Naive thymus-derived CD8-positive, alpha-beta T cell (primary cell): ENCODE measurements at places on chromosomes 7 and 10.

- DNase-seq = no peak
- H3K27ac ChIP-seq = no peak overlapping the region
- H3K36me3 ChIP-seq = no peaks in the 10 kb centered on the region
- no peak overlapping the region for H3K4me3 ChIP-seq
- no peaks in the 10 kb centered on the region for H3K27me3 ChIP-seq
Measured at GRCh38 chr10:19579761-19580545, 236.3 kb upstream of the PLXDC2 start.

DNA sequence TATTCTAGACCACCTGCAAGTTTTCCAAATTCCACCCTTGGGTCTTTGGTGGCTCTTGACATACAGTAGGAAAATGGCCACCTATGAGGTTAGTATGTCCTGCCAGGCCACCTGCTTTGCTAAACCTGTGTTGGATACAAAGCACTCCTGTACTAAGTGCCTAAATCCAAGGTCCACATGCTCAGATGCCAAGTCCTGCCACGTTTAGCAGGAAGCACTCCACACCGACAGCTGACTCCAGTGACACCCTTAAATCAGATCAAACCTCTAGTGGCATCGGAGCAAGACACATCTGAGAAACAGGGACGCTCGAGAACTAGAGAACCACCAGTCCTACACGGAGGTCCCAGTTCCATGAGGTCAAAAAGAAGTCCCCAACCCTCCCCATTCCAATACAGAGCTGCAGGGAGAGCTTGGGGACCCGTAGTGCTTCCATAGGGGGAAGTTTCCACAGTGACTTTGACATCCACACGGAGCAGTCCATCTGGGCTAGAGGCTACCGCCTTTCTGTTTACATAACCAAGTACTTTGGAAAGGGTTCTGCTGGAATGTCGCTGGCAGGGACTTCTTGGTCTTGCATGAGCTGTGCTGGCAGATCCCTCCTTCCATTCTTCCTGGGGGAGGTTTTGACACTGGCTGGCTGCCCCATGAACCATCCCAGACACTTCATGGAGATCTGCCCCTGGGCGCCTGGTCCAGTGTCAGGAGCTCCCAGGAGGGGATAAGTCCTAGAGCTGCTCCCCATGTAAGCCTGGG lies 290.6 kb downstream of the PRPF18 start:
- no peak overlapping the region for H3K4me3 ChIP-seq
- no peak for DNase-seq
- no peak overlapping the region for H3K27ac ChIP-seq
- peaks cover 18% of the 10 kb centered on the region for H3K4me1 ChIP-seq

DNA sequence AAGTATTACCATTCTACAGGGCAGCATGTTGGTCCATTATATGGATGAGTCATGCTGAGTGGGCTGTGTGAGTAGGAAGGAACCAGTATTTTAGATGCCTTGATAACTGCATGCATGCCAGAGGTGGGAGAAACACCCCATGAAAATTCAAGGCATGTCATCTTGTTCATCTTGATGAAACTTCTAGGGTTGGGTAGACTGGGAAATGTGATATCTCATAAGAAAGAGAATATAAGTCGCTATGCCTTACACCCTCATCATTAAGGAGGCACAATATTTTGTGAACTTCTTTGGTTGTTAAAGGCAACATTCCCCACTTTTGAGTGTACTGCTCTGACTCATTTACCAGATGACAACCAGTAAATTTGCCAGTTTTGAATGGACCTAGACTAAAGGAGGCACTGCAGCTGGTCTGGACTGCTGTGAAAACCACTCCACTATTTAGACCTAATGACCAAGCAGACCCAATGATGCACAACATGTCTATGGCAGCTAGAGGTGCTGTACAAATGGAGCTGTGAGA lies 48.0 kb downstream of the ZNF365 start:
- H3K27me3 ChIP-seq = peaks cover 26% of the 10 kb centered on the region
- H3K4me1 ChIP-seq = no peaks in the 10 kb centered on the region
- no peak overlapping the region for H3K4me3 ChIP-seq

GRCh38 chr7:84274029-84274638 lies 79.5 kb upstream of the SEMA3A start:
- H3K27me3 ChIP-seq = no peaks in the 10 kb centered on the region
- H3K27ac ChIP-seq = no peak overlapping the region
- no peak for DNase-seq
- no peak overlapping the region for H3K4me3 ChIP-seq

- H3K36me3 ChIP-seq = peaks cover 10% of the 10 kb centered on the region
- no peaks in the 10 kb centered on the region for H3K27me3 ChIP-seq
- no peak overlapping the region for H3K27ac ChIP-seq
Measured at GRCh38 chr10:125363791-125364190, 203.4 kb upstream of the CTBP2 start.

- no peak for DNase-seq
- H3K4me1 ChIP-seq = no peaks in the 10 kb centered on the region
- H3K4me3 ChIP-seq = no peak overlapping the region
Measured at GRCh38 chr10:49081547-49082275, 33.6 kb downstream of the VSTM4 start.

DNA sequence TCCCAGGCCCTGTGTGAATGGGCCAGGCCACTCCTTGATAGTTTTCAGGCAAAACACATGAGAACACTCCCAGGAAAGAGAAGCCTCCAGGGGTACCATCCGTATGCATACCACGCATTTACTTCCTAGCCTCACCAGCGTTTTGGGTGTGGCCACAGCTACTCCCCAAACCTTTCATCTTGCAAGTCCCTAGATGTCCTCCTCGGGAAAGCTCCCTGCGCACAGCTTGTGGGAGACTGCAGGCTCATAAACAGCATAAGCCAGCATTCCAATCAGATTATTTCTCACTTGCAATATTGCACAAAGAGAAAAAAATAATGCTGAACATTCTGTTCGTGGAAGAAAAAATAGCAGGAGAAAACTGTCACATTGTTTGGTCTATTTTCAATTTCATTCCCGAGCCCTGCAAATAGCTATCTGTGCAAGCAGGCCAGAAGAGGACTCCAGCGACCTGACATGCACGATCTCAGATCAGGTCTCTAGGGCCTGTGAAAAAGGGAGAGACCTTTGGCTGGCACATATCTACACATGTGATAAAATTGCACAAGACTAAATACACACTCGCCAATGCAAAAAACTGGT lies 175.6 kb downstream of the PLXNA4 start:
- H3K4me3 ChIP-seq = no peak overlapping the region
- DNase-seq = no peak
- H3K27ac ChIP-seq = no peak overlapping the region
- H3K36me3 ChIP-seq = no peaks in the 10 kb centered on the region

GRCh38 chr10:31352436-31353226 lies 33.6 kb downstream of the ZEB1 start:
- H3K27me3 ChIP-seq = no peaks in the 10 kb centered on the region
- H3K27ac ChIP-seq = no peak overlapping the region
- H3K4me1 ChIP-seq = peaks cover 60% of the 10 kb centered on the region
- H3K36me3 ChIP-seq = no peaks in the 10 kb centered on the region
- H3K4me3 ChIP-seq = no peak overlapping the region

DNA sequence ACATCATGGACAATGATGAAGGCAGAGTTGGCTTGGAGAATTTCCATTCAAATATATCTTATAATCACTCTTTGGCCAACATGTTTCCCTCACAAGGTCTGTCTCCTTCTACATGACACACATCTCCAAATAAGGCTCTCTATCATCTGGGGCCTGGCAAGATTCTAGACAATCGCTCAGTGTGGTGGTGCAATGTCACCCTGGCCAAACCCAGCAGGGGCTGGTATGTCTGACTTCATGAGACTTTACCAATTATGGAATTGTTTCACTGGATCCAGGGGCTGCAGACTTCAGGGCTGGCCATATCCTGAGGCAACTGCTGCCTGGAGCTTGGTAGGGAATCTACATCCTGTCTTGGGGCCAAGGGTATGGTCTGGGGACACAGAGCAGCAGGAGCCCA lies 319.0 kb downstream of the PLXNA4 start:
- DNase-seq = no peak
- H3K27me3 ChIP-seq = peaks cover 25% of the 10 kb centered on the region
- no peak overlapping the region for H3K4me3 ChIP-seq
- no peaks in the 10 kb centered on the region for H3K36me3 ChIP-seq

DNA sequence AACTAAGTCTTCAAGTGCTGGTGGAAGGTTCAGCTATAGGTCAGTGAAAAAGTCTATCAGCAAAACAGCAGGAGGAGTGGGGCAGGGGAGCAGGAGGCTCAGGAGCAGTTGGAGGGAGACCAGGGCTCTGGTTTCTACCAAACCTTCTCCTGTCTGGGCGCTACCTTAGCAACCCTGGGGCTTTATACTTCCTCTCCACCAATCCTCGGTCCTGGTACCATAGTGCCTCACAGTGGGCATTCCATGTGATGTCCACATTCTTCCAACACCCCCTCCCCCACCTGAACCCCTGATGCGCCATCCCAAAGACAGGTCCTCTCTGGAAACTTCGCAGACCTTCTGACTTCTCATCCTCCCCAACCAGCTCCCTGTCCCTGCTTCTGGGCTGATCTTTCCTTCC lies 25.3 kb upstream of the ACSM6 start:
- no peak overlapping the region for H3K4me3 ChIP-seq
- H3K27ac ChIP-seq = no peak overlapping the region
- H3K4me1 ChIP-seq = no peaks in the 10 kb centered on the region
- no peaks in the 10 kb centered on the region for H3K27me3 ChIP-seq
- no peaks in the 10 kb centered on the region for H3K36me3 ChIP-seq
- no peak for DNase-seq

DNA sequence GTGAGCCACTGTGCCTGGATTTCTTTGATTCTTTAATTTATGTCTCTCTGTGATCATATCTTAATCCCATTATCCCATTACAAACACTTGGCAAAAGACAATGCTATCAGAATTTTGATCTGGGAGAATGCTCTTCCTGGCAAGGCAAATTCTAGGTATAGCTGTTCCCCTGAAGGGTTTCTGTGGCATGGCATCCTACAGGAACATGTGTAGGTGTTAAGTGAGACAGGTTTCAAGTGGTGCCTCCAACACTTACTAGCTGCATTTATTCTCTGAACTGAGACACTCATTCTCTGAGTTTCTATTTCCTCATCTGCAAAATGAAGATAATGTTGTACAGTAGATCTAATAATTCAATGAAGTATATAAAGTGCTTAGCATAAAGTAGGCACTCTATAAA lies 87.1 kb upstream of the CTTNBP2 start:
- no peak overlapping the region for H3K27ac ChIP-seq
- DNase-seq = no peak
- H3K4me1 ChIP-seq = no peaks in the 10 kb centered on the region
- no peak overlapping the region for H3K4me3 ChIP-seq

DNA sequence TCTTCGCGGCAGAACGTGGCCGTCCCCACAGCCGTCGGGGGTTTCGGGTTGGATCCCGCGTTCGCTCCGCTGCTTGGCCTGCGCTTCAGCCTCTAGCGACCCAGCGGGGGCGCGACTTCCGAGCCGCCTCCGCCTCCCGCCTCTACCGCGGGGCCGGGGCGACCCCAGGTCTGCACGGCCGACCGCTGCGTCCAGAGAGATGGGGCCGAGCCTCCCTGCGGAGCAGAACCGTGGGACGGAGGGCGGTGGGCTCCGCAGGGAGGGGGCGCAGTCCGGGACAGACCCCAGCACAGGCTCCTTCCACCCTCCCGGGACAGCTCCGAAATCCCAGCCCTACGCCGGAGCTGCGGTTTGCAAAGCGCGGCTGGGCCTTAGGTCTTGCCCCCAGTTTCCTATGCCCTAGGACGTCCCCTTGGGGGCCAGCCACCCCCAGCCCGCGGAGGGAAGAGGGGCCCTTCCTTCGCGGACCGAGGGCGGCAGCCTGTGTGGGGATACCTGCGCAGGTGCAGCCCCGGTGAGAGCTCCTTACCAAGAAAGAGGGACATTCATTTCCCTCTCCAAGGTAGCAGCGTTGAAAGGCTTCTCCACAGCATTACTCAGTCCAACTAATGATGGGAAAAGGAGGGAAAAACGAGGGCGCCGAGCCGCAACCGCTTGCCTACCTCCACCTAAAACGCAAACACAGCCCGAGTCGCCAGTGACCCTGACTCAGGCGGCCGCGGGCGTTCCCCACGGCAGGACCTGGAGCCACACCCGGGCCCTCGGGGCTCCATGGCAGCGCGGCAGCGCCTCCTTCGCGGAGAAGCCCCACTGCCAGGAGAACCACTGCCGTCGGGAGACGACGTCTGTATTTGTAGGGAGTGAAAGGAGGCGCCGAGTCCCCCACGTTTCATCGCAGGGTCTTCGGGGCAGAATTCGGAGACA lies 115.7 kb downstream of the BMS1 start:
- H3K36me3 ChIP-seq = peaks cover 8% of the 10 kb centered on the region
- no peak overlapping the region for H3K27ac ChIP-seq
- peaks cover 8% of the 10 kb centered on the region for H3K4me1 ChIP-seq
- peaks cover 31% of the 10 kb centered on the region for H3K27me3 ChIP-seq
- DNase-seq = no peak

DNA sequence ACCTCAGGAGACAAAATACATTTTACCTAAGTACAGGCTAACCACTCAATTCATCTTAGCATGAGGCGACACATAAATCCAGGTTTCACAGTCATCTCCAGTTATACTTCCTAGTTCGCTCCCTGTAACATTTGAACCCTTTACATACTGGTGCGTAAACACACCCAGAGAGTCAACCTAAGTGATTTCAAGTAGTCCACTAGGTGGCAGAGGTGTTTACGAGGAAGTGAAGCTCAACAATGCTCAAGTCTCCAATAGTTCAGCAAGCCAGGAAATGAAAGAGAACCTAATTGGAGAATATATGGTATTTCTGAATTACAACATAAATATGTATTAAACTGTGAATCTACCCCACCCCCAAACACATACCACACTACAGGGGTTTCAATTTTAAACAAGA lies 76.3 kb upstream of the ABCB5 start:
- H3K36me3 ChIP-seq = no peaks in the 10 kb centered on the region
- DNase-seq = no peak
- H3K4me3 ChIP-seq = no peak overlapping the region
- H3K27me3 ChIP-seq = no peaks in the 10 kb centered on the region

GRCh38 chr7:41567731-41568114 lies 135.2 kb downstream of the INHBA start:
- H3K27ac ChIP-seq = no peak overlapping the region
- H3K27me3 ChIP-seq = no peaks in the 10 kb centered on the region
- DNase-seq = no peak
- no peaks in the 10 kb centered on the region for H3K4me1 ChIP-seq

- no peaks in the 10 kb centered on the region for H3K27me3 ChIP-seq
- H3K4me3 ChIP-seq = no peak overlapping the region
- H3K36me3 ChIP-seq = peaks cover 20% of the 10 kb centered on the region
- H3K27ac ChIP-seq = no peak overlapping the region
- peaks cover 7% of the 10 kb centered on the region for H3K4me1 ChIP-seq
Measured at GRCh38 chr7:156791241-156791640, 101.7 kb downstream of the LMBR1 start.

- H3K4me3 ChIP-seq = no peak overlapping the region
- H3K27ac ChIP-seq = no peak overlapping the region
- peaks cover 2% of the 10 kb centered on the region for H3K4me1 ChIP-seq
- H3K27me3 ChIP-seq = no peaks in the 10 kb centered on the region
Measured at GRCh38 chr10:107371801-107372200, 207.3 kb upstream of the SORCS1 start.

DNA sequence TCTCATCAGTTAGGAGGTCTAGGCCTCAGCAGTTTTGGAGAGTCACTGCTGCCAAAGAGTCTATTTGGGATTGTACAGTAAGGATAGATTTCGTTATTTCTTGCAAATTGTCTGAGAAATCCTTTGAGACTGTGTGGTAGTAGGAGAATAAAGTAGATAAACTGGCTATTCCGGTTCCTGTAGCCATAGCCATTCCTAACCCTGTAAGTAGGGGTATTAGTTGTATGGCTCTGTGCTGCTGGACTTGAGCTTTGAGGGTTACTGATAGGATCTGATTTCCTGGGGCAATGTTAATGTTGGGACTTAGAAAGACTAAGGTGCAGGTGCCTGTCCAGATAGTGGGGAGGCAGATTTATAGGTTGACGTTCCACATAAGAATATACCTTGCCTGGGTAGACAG lies 36.1 kb upstream of the ZNF138 start:
- H3K4me3 ChIP-seq = no peak overlapping the region
- no peak overlapping the region for H3K27ac ChIP-seq
- H3K27me3 ChIP-seq = no peaks in the 10 kb centered on the region
- H3K4me1 ChIP-seq = no peaks in the 10 kb centered on the region
